ENCODE measurements at places on chromosomes 5 and 9.

DNA sequence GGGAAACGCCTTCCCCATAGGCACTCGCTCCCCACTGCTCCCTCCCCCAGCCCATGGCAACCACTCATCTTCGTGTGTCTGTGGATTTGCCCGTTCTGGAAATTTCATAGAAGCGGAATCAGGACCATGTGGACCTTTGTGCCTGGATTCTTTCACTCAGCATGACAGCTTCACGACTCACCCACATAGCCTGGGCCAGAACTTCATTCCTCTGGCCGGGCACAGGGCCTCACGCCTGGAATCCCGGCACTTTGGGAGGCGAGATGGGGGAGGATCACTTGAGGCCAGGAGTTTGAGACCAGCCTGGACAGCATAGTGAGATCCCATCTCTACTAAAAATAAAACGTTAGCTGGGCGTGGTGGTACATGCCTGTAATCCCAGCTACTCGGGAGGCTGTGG, 12.1 kb upstream of the DIPK1B start:
- no peak for DNase-seq

DNA sequence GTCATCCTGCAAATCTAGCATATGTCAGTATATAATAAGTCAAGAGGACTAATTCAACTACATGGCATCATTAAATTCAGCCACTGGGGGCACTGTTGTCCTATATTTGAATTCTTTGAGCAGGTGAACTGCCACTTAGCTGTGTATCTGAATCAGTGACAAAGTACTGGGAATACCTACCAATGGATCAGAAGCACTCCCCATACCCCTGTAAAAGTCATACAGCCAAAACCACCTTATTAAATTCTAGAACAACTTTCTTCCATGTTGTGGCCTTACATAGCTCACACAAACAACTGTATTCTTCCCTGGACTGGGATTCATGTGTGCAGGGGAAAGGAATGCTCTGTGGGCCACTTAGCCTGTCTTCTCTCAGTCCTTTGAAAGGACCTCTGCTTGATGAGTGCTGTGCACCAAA, 57.4 kb upstream of the PLPP6 start:
- peak; percentile 75 for DNase-seq

DNA sequence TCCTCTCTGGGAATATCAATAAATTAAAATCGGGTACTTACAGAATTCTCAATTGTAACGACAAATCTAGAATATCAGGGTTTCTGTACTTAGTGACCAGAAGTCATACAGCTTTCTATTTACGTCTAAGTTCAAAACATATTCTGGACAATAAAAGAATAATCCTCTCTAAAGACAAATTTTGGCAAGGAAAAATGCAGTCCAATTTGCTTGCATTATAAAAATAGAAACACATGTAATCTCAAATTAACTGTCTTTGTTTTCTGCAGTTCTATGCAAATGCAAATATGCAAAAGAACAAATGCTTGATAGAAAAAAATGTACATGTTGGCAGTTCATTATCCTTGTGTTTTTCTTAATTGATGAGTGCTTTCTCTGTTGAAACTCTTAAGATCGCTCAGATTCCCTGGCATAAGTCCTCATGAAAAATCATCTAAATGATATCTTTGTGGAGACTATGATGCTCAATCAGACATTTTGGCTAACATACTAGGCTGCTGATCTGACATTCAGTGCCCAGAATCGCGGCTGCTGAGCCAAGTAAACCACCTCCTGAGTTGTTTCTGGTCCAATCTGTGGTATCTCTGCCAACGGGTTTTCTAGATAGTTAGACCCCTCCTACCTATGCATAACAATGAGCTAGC, 990.1 kb upstream of the C9orf72 start:
- no peak for DNase-seq

DNA sequence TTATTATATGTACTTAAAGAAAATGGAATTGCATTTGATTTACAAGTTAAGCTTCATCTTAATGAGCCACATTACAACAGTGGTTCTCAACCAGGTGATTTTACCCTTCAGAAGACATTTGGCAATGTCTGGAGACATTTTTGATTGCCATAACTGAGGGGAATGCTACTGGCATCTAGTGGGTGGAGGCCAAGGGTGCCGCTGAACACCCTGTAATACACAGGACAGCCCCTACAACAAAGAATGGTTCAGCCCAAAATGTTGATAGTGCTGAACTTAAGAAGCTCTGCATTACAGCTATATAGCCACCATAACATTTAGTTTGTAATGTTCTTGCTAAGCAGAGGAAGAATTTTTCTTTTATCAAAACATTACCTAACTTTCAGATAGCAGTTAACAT, 103.1 kb downstream of the PAM start:
- no peak for DNase-seq

DNA sequence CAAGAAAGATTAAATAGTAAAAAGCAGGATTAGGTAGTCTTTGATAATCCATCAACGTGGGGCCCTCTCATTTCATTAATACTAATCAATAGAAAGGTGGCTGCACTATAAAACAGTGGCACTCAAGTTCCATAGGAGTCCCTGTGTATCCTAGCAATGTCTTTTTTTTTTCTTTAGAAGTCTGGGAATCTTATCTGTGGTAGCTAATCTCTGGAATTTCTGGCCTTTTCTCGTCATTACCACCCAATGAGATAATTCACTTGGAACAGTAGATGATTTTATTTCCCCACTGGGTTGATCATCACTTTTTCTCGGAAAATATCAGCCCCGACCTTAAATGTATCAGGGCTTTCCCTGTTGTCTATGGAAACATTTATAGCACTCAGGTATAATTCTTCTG, 86.8 kb upstream of the CDH6 start:
- no peak for DNase-seq

GRCh38 chr5:50547303-50547702, 106.2 kb upstream of the EMB start:
- DNase-seq: no peak

- no peak for DNase-seq
Observed at GRCh38 chr9:134699343-134699740, 57.7 kb downstream of the COL5A1 start.

- no peak for DNase-seq
Observed at GRCh38 chr5:157088342-157088990, 20.4 kb downstream of the HAVCR2 start.

GRCh38 chr5:141963701-141964100, 5.2 kb upstream of the RNF14 start:
- no peak for DNase-seq
